ENCODE measurements at places on chromosomes 5 and 9.

DNA sequence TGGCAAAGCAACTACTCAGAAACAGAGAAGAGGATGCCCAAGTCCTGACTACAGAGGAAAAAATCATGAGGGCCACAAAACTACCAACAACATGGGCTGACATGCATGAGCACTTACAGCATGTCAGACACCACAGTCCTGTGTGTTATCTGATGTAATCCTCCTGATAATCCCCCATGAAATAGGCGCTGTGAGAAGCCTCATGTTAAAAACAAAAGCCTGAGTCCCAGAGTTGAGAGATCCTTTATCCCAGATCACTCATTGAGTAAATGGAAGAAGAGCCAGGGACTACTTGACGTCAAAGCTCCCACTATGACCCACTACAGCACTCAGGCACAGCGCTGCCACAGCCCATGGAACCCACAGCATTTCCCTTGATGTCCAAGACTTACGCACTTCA lies 7.2 kb upstream of the SPOCK1 start:
- DNase-seq: no peak

DNA sequence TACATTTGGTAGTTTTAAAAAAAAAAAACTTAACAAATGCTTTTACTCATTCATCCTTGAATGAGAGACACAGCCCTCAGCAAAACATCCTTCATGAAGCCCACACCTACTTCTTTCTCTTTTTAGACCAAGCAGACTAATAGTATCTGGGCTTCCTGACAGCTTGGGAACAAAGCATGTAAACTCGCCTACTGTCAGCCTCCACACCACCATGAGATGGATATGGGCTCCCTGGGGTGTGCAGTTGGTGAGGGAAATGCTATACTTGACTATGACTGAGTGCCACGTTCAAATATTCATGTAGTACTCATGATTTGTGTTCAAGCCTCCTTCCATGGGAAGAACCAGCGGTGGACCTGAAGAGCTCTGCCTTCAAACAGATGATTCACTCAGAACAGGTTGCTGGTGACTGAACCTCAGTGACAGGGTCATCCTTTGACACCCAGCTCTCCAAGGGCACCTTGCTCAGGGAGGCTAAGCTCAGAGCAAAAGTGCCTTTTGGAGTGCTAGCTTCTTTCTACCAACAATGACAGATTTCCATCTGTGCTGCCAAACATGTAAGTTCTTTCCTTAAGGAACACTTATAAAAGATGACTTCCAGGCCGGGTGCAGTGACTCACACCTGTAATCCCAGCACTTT lies 36.8 kb downstream of the SLC22A5 start:
- no peak for DNase-seq

DNA sequence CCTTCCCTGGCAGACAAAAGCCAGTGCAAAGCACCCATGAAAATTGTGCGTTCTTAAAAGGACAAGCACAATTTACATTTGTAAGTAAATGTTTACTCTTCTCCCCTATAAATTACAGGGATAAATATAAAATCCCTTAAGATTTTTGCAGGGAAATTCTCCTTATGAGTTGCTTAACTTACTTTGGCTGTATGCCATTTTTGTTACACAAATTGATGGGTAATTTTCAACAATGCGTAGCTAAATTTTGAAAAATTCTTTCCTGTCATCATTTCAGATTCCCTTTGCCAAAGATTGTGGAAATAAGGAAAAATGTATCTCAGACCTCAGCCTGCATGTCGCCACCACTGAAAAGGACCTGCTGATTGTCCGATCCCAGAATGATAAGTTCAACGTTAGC lies 64.2 kb upstream of the ITGA2 start:
- DNase-seq: no peak

DNA sequence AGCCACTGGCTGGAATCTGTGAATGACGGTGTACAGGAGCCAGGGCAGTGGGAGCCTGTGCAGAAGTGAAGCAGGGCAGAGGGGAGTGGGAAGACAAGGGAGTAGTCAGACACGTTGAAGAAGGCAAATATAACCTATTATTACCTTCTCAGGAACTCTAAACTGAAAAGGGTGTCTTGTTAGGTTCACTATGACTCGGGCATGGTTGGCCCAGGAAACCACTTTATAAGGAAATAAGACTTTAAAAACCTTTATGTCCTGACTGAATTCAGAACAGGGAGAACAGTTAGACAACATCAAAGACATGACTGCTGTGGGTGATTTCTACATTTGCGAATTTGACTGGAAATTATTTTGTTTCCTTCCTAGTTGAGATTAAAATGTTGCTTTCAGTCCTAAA lies 107.5 kb downstream of the ACER2 start:
- no peak for DNase-seq

DNA sequence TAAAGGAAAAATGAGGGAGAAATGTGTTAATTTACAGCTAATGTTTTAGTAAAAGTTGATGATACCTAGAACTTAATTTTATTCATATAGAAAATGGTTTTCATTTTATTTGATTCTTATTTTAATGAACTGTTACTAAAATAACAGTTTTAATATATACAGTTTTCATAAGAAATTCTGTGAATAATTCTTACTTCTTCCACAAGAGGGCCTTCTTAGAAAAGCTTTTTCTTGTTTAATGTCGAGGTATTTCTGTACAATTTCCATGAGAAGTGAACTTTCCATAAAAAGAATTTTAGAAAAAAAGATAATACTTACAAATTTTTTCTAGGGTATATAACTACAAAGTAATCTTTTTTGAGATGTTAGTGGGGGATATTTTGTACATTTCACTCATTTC lies 73.9 kb downstream of the KLF9 start:
- peak; percentile 7 for DNase-seq

DNA sequence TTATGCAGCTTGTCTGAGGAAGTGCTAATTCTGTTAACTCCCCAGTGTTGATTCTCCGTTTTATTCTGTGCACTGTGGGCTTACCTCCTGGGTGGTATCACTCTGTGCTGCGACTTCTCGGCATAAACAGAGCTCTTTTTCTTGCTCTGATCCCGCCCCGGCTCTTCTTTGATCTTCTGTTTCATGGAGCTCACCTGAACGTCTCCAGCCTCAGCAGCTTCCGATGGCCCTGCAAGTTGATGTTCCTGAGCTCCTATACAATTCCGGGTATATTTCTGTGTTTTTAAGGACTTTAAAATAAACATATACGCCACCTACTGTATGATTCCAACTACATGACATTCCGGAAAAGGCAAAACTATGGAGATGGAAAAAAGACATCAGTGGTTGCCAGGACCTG lies 110.8 kb downstream of the TENT4A start:
- no peak for DNase-seq

- no peak for DNase-seq
Measured at GRCh38 chr9:136719195-136719880, 7.0 kb downstream of the DIPK1B start.
